Activated CD4-positive, alpha-beta memory T cell treated with anti-CD3 and anti-CD28 coated beads for 36 hours (primary cell): ENCODE measurements at places on chromosomes 5 and 9.

GRCh38 chr9:38015906-38016305 is 53.1 kb downstream of the SHB start:
- DNase-seq, result no peak
- H3K4me1 ChIP-seq, result no peaks in the 10 kb centered on the region
- H3K4me3 ChIP-seq, result no peak overlapping the region
- no peaks in the 10 kb centered on the region for H3K36me3 ChIP-seq
- no peak overlapping the region for H3K27ac ChIP-seq
- peaks cover 2% of the 10 kb centered on the region for H3K27me3 ChIP-seq

DNA sequence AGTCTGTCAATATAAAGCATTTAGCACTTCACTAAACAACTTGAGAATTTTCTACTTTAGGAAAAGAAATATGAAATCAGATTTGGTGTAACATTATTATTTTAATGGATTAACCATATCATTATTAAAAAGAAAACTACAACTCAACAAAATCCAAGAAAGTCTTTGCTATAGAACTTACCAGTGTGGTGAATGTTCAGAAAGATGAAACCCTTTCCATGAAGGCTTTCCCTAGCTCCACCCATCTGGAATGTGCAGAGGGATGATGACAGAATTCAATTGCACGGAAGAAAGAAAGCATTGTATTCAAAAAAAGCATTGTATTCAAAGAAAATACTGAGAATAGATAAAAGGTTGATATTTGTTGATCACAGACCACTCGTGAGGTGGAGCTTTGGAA is 328.6 kb upstream of the NUDT12 start:
- no peak overlapping the region for H3K4me3 ChIP-seq
- no peak overlapping the region for H3K27ac ChIP-seq
- no peaks in the 10 kb centered on the region for H3K4me1 ChIP-seq
- no peaks in the 10 kb centered on the region for H3K36me3 ChIP-seq

GRCh38 chr9:90290716-90291485 is 351.7 kb downstream of the DIRAS2 start:
- no peak overlapping the region for H3K4me3 ChIP-seq
- H3K27me3 ChIP-seq, result peaks cover 4% of the 10 kb centered on the region
- no peak for DNase-seq
- H3K27ac ChIP-seq, result no peak overlapping the region

DNA sequence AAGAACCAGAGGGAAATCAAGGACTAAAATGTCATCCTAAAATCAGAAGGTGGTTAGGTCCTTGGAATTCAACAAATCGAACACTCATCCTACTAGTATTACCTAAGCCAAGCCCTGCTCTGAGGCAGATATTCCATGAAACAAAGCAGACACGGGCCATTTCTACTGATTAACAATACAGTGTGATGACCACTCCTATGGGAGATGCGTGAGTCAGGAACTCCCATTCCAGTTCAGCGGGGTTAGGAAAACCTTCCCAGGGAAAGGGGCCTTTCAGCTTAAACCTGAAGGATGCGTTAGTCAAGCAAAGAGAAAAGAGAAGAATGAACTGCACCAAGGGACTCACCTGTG is 117.8 kb upstream of the LHFPL2 start:
- H3K27me3 ChIP-seq, result peaks cover 1% of the 10 kb centered on the region
- no peak for DNase-seq
- H3K27ac ChIP-seq, result no peak overlapping the region
- H3K4me3 ChIP-seq, result no peak overlapping the region
- no peaks in the 10 kb centered on the region for H3K36me3 ChIP-seq

DNA sequence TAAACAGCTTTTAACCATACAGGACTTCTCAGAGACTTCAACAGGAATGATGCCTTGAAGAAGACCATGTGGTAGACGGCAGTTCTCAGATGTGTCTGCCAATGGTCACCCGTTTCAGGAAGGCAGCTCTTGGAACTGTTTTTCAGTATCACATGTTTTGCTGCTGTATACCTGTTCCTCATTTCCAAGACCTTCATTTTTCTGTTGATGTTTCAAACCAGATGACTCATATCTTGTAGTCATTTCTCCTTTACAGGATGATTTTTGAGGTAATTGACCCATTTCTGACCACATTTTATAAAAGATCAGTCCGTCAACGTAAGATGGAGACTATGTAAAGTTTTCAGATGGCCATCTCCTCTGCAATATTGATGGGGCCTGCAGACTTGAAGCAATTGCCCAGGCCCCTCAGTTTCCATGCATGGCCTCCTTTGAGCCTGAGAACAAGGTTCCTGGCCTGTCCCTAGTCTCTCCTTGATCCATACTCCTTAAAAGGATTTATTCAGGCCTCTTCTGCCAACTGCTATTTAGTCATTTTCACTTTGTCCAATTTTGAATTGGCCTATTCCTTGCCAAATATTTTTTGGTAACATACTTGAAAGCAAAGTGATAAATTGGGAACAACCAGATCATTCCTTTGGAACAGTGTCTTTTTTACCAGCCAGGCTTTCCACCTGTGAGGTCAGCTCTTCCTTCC is 128.6 kb downstream of the PDZD2 start:
- H3K4me3 ChIP-seq, result no peak overlapping the region
- H3K27me3 ChIP-seq, result no peaks in the 10 kb centered on the region
